ENCODE measurements at places on chromosomes 11 and 22.

DNA sequence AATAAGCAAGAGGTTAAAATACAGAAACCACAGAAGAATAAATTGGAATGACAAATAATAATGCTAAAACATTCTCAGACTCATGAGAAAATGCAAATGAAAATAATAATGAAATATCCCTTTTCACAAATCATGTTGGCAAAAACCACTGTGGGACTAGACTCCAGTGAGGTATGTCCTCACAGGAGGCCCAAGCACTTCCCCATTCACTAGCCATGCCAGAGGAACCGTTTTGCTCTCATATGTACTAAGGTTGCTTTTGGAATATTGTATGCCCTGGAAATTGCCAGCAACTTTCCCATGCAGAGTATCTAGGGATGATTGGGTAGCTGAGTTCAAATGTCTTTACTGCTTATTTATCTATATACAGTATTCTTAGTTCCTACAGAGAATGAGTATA lies 106.2 kb upstream of the CHORDC1 start:
- DNase-seq = no peak

DNA sequence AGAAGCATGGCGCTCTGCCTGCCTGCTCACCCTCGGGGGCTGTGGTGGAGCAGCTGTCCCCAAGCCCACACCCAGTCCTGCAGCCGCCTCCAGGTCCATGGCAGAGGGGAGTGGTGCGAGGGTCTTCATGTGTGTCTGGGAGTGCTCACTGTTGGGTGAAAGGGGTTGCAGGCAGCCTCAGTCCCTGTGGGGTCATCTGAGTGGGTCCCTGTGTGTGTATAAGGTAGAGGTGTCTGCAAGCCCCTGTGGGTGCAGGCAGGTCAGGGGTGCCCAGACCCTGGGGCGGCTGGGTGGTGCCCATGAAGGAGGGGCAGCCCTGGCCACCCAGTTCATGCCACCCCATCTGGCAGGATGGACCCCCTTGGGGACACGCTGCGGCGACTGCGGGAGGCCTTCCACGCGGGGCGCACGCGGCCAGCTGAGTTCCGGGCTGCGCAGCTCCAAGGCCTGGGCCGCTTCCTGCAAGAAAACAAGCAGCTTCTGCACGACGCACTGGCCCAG lies 4.9 kb downstream of the ALDH3B1 start:
- DNase-seq = no peak

DNA sequence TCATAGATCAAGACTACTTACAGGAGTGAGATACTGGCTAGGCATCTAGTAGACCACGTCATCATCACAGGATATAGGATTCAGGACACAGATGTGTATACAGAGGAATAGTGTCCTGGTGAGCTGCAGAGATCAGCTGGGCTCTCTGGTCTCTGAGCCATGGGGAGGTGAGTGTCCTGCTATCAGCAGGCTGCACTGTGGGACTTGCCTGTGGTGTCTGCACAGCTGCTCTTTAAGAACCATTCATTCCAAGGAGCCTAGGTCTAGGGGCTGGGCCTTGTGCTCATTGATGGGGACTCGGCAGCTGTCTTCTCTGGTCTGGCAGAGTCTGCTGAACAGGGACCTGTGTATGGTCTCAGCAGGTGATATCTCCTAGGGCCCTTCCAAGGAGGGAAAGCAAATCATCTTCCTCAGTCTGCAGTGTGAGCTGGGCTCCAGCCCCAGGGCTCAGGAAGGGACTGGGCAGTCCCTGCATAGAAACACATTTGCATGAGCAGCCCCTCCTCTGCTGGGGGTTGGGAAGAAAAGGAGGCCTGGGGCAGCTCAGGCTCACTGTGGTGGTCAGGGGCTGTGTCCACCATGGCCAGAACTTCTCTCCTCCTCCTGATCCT lies 66.1 kb upstream of the VPREB1 start:
- DNase-seq = no peak

GRCh38 chr11:44578279-44578678 lies 12.8 kb downstream of the CD82 start:
- no peak for DNase-seq

- no peak for DNase-seq
Measured at GRCh38 chr11:65516135-65516968, 8.5 kb upstream of the SCYL1 start.

DNA sequence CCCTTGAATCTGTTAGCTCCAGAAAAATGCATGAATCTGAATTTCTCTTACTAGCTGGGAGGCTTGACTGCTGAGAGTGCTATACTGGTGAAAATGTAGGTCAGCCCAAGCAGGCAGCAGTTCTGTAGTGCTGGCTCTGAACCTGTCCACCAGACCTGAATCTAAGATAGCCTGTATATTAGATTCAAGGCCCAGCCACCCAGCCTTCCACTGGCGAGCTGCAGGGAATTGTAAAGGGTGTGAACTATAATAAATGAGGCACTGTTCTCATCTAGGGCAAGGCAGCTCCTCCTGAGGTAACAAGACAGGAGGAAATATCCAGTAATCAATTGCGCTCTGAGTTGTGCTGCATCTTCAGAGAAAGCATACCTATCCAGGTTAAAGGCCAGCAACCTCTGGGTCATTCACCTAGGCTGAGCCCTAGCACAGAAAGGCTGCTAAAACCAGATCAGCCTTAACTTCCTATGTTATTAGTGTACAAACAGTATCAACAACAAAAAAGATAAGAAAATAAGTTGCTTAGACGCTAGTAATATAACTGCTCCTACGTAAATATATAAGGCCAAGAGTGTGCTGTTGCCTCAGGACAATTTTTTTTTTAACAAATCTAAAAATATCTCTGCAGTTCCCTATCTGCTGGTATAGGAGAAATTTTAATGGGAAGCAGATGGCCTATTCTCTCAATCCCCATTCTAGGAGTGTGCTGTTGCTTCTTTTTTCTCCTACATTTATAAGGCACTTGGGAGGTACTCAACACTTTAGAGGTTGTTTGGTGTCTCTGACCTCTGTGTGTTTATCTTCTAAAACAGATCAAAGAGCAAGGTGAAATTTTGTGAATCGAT lies 63.0 kb downstream of the RELT start:
- no peak for DNase-seq

GRCh38 chr11:94519478-94520084 lies 7.3 kb downstream of the C11orf97 start:
- DNase-seq = no peak

GRCh38 chr11:3037040-3037944 lies 19.9 kb downstream of the CARS1 start:
- peak; percentile 88 for DNase-seq

- no peak for DNase-seq
Measured at GRCh38 chr11:60252213-60253108, 9.5 kb upstream of the MS4A4E start.

GRCh38 chr22:37569009-37569920 lies 9.0 kb downstream of the CDC42EP1 start:
- DNase-seq = no peak

DNA sequence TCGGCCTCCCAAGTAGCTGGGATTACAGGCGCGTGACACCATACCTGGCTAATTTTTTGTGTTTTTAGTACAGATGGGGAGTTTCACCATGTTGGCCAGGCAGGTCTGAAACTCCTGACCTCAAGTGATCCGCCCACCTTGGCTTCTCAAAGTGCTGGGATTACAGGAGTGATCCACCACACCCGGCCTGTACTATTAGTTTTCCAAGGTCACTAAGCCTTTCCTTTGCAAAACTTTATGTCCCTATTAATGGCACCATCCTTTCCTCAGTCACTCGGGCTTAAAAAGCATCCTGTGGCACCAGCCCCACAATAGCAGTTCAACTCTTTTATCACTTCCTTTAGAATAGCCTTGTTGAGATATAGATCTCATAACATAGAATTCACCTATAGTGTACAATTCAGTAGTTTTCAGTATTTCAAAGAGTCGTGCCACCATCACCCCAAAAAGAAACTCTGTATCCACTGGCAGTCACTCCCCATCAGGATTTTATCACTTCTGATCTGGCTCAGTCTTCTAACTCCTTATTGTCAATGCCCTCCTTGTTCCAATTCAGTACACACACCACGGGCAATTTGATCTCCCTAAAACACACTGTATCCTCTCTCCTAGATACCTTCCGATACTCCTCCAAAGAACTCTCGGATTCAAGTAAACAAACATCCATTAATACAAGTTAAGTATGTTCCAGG lies 921 bp upstream of the BCL2L13 start:
- no peak for DNase-seq
